ENCODE measurements at places on chromosomes 12 and 14. TPM values are rescaled to one million over a fixed set of nuclear protein-coding genes. Genes with fewer than 3 reads are reported as not detected.

FAM234B gene
- polyA plus RNA-seq, result 4.9 TPM

NOS1 gene
- polyA plus RNA-seq, result 0.02 TPM

TSPAN19 gene
- polyA plus RNA-seq, result 0.05 TPM

AVPR1A gene
- not detected for polyA plus RNA-seq

HCAR3 gene
- not detected for polyA plus RNA-seq

ESPL1 gene
- 6.9 TPM for polyA plus RNA-seq

DNA sequence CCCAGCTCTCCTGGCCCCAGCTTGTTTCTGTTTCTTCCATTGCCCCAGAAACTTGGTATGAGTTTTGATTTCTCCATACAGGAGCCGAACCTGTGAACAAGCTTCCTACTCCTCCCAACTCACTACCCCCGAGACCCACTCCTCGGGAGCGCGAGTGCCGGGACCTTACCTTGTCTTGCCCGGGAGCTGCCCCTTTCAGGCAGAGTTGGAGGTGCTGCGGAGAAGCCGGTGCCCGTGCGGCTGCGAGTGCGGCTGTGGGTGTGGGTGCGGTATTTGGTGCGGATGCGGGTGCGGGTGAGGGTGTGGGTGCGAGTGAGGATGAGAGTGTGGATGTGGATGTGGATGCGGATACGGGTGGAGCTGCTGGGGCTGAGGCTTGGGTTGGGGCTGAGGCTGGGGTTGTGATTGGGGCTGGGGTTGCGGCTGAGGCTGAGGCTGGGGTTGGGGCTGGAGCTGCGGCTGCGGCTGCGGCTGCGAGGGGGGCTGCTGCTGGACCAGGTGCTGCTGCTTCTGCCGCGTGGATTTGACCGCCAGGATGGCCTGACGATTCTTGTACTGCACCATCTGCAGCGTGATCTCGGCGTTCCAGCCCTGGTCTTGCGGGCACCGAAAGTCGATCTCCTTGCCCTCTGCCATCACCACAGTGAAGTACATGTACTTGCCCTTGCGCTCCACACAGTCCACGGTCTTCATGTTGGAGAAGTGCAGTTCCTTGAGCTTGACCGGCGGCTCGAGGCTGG lies 1.1 kb downstream of the PHLDA1 start:
- DNase-seq, result peak; percentile 67

DNA sequence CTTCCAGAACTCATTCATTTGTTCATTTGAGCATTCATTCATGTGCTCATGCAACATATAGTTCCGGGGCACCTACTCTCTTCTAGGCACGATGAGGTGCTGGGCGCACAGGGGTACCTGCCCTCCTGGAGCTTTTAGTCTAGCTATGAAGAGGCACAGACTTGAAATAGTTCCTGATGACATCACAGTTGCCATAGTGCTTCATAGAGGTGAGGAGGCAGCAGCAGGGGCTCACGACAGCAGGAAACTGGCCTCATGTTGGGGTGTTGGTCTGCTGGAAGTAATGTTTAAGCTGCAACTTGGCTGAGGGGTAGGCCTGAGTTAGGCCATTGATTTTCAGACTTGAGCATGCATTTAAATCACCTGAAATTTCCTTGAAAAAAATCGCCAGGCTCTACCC lies 195.5 kb downstream of the PHETA1 start:
- no peak for DNase-seq

- no peak for DNase-seq
Observed at GRCh38 chr12:58765076-58765475, 155.2 kb downstream of the LRIG3 start.

DNA sequence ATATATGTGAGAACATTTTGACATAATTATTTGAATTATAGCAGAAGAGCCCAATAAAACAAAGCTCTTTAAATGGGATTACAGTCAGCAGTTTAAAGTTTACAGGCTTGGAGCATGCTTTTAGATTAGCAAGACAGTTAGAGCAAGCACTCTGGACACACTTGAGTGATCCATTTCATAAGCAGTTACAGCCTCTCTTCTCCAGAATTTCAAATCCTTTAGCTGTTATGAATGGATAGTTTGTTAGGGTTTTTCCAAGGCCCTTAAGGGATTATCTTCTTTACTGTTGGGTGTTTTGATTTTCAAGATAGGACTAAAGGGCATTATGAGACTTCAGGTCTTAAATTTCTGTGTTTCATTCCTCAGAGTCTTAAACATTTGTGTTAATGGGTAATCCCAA lies 36.3 kb downstream of the BEST3 start:
- DNase-seq, result no peak

- no peak for DNase-seq
Observed at GRCh38 chr14:56328021-56328420, 209.8 kb downstream of the PELI2 start.

DNA sequence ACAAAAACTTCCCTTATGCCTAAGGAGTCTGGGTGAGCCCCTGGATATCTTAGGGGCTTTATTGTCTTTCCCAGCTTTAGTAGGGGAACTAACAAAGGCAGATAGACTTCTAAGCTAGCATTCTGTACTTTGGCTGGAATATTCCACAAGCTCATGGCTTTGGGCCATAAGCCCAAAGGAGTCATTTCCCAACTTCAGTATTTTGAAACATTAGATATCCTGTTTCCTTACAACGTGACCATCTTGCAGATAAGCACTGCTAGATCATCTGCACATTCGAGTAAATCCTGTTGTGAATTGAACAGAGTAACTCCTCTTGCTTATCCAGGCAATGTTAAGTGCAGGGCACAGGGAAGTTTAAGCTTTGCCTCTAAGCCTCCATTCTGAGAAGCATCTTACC lies 70.6 kb upstream of the ACTN1 start:
- DNase-seq, result no peak

DNA sequence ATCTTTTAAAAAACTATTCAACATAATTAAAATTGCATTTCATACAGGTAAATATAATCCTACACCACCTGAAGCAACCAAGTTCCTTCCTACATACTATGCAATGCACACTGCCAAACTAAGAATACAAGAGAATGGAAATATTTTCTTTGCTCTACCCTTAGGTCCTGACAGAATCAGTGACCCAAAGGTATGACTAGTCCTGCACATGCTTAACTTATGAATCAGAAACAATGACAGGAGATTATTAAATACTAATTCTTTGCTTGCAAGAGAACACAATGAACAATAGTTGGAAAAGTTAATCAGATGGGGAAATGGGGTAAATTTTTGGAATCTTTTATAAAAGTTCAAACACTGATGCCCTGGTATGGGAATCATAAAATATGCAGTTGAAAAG lies 220.1 kb downstream of the SOX5 start:
- DNase-seq, result no peak

DNA sequence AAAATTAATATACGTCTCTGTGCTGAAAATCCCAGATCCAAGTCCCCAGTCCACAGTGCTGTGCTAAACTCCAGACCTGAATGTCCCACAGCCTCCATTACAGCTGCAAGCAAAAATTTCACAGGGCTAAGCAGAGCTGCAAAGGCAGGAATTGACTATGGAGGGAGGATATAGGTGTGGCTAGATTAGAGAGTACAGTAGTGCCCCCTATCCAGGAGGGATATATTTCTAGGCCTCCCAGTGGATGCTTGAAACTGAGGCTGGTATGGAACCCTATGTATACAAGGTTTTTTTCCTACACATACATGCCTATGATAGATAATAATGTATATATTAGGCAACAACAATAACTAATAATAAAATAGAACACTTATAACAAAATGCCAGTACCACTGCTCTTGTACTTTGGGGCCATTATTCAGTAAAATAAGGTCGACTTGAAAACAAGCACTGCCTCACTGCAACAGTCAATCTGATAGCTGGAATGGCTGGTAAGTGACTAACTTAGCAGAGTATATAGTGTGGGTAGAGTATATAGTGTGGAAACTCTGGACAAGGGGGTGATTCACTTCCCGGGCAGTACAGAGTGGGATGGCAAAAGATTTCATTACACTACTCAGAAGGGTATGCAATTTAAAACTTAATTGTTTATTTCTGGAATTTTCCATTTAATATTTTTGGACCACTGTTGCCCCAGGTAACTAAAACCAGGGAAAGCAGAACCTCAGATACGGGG lies 82.7 kb downstream of the C14orf132 start:
- no peak for DNase-seq

DNA sequence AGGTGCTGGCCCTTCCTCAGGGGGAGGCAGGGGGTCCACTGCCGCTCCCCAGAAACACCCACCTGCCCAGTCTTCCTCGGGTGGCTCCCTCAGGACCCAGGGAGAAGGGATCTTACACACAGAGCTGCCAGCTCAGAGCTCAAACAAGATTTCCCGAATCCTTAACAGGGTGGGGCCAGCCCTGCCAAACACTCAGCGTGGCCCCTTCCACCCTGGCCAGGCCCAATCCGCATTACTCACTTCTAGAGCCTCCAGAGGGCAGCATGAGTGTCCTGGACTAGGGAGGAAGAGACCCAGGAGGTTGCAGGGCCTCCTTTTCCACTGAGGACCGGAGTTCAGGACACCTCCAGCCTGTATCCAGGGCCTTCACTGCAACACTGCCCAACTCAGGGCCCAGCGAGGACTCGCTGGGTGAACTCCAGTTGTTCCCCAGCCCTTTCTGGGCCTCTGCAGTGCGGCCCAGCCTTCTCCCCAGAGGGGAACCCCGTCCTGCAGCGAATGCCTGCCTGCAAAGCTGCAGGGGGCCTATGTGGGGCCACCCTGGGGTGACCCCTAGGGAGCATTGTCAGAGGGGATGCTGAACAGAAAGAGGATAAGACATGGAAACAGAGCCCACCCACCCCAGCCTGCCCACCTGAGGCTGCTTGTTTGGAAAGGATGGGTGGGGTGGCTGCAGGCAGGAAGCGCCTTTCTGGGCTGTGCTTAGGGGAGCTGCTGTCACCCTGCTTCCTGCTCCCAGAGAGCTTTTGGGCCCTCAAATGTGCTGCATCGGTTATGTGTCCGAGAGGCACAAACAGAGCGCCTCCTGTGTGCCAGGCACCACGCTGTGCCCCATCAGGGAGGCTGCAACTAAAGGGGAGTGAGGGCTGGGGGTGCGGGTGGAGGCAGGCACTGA lies 43.8 kb downstream of the CCNK start:
- peak; percentile 57 for DNase-seq
